Stimulated activated CD4-positive, alpha-beta T cell treated with anti-CD3 and anti-CD28 coated beads, TNF-alpha, amount 100 ng/mL, for 4 hours (primary cell): ENCODE measurements at places on chromosomes 16 and 17.

GRCh38 chr17:7667656-7668406, 17.1 kb downstream of the ATP1B2 start:
- DNase-seq, result no peak

- no peak for DNase-seq
Measured at GRCh38 chr16:54633943-54634362, 296.7 kb upstream of the IRX5 start.

DNA sequence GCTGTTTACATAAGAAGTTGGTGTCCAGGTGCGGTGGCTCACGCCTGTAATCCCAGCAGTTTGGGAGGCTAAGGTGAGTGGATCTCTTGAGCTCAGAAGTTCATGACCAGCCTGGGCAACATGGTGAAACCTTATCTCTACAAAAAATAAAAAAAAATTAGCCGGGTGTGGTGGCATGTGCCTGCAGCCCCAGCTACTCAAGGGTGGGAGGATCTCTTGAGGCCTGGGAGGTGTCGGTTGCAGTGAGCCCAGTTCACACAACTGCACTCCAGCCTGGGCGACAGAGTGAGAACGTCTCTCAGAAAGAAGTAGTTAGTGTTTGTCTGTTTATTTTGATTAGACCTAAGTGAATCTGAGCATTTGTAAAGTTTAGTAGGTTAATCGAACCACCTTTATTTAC, 12.8 kb downstream of the DDX19A start:
- DNase-seq, result no peak

DNA sequence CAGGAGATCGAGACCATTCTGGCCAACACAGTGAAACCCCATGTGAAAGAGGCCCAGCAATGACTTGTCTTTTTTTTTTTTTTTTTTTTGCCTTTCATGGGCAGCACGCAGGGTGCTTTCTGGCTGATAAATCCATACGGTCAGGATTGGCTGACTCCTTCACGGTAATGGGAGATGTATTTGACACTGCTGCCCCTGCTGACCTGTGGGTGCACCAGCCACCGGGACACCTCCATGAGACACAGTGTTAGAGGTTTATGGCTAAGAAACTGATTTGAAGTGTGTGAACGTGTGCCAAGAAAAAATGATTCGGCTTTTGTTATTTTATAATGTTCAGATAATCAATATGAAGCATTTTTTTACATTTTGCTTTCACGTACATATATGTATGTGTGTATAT, 48.4 kb downstream of the MAP2K6 start:
- no peak for DNase-seq

GRCh38 chr16:85479972-85480726, 133.0 kb upstream of the GSE1 start:
- no peak for DNase-seq

GRCh38 chr16:24344784-24345183, 88.6 kb downstream of the CACNG3 start:
- DNase-seq, result no peak

GRCh38 chr17:44310609-44311376, 2.4 kb downstream of the RUNDC3A start:
- no peak for DNase-seq

DNA sequence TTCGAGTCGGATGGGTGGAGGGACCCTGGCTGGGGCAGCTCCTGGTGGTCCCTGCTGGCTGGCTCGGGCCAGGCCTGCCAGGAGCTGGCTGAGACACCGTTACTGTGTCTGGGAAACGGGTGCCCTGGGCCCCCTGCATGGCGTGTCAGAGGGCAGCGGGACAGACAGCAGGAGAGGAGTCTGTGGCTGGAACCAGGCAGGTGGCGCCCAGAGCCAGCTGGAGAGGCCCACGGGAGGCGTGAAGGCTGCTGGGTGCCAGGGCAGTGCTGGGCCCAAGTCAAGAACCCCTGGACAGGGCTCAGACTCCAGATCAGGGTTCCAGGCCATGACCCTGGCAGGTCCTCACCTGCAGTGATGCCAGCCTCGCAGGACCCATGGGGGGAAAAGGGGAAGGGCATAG, 16.6 kb downstream of the SOX8 start:
- no peak for DNase-seq

- DNase-seq, result no peak
Measured at GRCh38 chr16:26909623-26910022, 157.1 kb upstream of the C16orf82 start.
